Activated CD4-positive, CD25-positive, alpha-beta regulatory T cell (primary cell): ENCODE measurements at places on chromosomes 6 and 20.

GRCh38 chr20:13158369-13158768 lies 62.7 kb upstream of the ISM1 start:
- no peak for DNase-seq

- DNase-seq = no peak
These were observed 24.1 kb upstream of the MRGBP start for GRCh38 chr20:62772103-62772611.

DNA sequence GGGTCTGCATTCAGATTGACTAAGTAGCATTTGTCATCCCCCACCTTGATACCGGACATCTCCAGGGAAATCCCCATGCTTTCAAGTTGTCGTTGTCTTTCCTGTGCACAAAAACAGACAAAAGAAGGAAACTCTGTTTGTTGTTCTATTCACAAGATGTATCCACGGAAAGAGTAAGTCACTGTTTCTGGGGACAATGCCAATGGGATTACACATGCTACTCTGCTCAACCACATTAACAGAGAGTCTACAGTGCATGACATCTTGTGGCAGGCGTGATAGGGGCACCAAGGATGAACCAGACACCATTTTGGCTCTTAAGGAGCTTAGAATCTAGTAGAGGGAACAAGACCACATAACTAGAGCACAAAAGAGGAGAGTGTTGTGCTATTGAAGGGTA lies 124.4 kb upstream of the NUP153 start:
- DNase-seq = no peak

- DNase-seq = no peak
These were observed 4.9 kb downstream of the SDCBP2 start for GRCh38 chr20:1323830-1324597.

DNA sequence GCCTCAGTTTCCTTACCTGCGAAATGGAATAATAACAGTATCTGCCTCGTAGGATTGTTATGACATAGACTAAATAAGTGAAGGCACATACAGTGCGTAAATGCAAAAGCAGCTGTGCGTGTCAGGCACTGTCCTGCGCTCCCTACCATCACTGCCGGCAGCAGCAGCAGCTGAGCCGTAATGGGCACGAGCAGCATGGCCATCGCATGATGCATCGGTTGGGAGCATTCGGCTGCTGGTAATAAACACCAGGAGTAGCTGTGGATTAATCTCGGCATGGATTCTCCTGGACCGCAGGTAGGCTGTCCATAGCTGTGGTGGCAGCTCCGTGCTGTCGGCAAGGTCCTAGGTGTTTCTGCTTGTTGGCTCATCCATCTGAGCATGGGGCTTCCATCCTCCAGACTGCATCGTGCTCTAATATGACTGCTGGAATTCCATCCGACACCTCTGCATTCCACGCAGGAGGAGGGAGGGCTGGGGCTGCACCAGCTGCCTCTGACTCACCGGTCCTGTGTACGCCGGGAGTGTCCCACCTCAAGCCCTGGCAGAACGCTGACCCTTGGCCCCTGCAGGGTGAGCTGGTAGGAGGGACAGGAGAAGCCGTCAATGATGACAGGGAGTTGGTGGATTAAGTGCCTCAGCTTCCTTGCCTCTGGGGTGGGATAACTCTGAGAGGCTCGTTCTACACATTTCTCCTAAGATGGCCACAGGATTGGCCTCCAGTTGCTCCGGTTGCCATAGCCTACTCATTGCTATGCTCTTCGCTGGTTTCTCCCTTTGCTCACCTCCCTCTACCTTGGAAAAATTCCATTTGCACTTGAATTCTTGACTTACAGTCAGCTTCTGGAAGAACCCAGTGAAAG lies 100.9 kb upstream of the PMEPA1 start:
- DNase-seq = no peak
